ENCODE measurements at places on chromosomes 2 and 18.

DNA sequence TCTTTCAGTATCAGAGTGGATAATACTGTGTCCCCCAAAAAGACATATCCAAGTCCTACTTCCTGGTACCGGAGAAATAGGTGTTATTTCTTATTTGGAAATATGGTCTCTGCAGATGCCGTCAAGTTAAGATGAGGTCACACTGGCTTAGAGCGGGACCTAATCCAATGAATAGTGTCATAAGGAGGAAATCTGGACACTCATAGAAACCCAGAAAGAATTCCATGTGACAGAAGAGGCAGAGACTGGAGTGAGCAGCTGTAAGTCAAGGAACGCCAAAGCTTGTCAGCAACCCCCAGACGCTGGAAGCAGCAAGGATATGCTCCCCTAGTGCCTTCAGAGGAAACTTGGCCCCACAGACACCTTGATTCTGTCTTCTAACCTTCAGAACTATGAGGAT lies 69.8 kb downstream of the CCBE1 start:
- DNase-seq: no peak

GRCh38 chr2:239271882-239272281 lies 128.9 kb downstream of the HDAC4 start:
- no peak for DNase-seq

- DNase-seq: no peak
These were observed 174.5 kb upstream of the MGAT5 start for GRCh38 chr2:134079373-134079772.

DNA sequence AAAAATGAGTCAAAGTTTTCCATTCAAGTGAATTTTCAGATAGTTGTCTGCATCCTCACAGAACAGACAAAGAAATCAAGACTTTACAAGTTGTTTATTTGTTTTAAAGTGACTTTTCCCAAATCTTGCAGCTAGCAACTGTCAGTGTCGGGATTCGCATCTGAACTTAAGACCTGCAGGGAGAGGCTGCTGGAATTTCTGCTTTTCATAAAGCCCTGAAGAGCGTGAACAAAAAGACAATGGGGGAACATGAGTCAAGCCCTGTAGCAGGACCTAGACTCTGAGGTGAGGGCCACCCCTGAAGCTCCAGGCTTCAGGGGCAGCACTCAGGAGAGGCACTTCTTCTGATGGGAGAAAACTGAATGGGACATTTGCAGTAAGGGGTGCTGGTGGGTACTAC lies 108.2 kb upstream of the CTAGE1 start:
- DNase-seq: no peak

DNA sequence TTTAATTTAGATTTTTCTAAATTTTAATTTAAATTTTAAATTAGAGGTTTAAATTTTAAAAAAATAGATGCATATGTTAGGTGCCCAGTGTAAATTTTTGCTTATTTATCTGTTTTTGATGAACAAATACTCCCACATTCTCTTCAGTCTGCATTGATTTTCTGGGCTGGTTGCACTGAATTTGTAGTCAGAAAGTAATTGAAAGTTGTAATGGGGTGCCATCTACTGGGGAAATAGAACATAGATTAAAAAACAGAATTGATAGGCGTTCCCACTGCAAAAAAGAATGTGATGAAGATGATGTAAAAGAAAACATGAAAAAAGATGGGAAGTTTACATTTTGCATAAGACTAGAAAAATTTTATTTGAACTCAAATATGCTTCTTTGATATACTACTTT lies 51.7 kb upstream of the CCDC85A start:
- DNase-seq: no peak

DNA sequence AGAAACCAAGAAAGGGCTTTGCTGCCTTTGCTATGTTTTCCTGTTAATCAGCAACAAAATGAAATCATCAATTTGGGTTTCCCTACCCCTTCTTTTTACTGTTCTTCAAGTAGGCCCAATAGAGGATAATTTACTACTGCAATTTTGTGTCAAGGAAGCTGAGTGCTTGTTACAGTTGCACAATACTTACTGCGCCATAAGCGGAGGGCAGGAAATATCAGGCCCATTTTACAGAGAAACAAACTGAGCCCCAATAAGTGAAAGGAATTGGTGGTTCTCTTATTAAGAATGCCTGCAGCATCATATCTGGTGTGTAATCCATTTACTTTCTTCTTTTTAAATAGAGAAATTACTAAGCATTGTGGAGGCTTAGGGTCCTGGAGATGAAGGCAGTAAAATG lies 9.3 kb upstream of the LBH start:
- DNase-seq: no peak

- DNase-seq: no peak
These were observed 158.8 kb downstream of the BAZ2B start for GRCh38 chr2:159457589-159457988.

All from cortex of kidney (tissue), 1 donor.